ENCODE measurements at places on chromosomes 5 and 9.

- DNase-seq, result no peak
Measured at GRCh38 chr5:95946451-95946850, 15.2 kb downstream of the ELL2 start.

- no peak for DNase-seq
Measured at GRCh38 chr5:36396640-36397039, 94.9 kb upstream of the RANBP3L start.

- DNase-seq, result no peak
Measured at GRCh38 chr9:87787735-87788134, 61.8 kb downstream of the CTSL start.

GRCh38 chr5:87946271-87946670 is 322.4 kb downstream of the TMEM161B start:
- DNase-seq, result no peak

GRCh38 chr5:125424402-125425141 is 678.1 kb upstream of the ZNF608 start:
- no peak for DNase-seq

DNA sequence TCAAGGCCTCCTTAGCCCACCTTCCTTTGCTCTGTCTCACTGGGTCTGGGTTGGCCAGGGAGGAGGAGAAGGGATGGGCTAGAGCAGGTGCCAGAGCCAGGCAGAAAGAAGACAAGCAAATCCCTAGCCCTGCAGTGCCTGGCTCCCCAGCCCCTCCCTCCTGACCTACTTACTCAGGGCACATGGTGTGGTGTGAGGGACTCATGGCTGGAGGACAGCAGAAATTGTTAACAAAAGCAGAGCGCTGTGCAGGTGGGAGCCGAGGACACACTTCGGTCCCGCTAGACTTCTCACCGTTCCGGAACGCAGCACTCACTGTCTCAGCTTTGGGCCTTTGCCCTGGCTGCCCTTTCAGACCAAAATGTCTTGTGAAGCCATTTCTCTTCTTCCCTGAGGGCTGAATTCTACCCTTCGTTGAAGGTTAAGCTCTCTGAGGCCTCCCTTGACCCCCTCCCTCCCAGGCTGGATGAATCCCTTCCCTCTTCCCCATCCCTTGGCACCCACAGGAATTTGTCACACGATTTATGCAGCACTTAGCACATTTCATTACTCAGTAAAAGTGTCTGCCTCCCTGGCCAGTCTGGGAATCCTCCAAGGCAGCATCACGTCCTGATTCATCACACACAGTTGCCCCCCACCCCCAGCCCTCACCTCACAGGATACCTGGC is 263.9 kb upstream of the TRPC7 start:
- no peak for DNase-seq

DNA sequence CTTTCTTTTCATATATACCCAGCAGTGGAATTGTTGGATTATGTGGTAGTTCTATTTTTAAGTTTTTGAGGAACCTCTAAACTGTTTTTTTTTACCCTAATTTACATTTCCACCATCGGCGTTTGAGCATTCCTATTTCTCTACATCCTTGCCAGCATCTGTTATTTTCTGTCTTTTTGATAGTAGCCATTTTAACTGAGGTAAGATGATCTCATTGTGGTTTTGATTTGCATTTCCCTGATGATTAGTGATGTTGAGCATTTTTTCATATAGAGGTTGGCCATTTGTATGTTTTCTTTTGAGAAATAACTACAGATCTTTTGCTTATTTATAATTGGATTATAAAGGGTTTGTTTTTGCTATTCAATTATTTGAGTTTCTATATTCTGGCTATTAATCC is 71.7 kb upstream of the TNC start:
- DNase-seq, result no peak

DNA sequence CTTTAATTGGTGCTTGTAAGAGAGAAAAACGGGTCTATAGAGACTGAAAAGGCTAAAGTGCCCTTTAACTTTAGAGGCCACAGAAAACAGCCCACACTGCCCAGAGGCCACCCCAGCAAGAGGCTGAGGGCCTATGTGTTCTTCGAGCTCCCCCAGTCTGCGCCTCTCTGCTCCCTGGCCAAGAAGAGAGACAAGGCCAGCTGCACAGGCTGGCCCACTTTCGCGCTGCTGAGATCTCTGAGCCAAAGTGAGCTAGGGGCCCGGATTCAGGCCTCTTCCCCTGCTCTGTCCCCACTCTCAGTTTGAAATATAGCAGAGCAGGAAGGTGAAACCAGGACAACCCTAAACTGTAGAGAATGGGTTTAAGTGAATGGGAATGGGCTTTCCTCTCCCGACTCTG is 132.0 kb upstream of the TRIM32 start:
- no peak for DNase-seq

DNA sequence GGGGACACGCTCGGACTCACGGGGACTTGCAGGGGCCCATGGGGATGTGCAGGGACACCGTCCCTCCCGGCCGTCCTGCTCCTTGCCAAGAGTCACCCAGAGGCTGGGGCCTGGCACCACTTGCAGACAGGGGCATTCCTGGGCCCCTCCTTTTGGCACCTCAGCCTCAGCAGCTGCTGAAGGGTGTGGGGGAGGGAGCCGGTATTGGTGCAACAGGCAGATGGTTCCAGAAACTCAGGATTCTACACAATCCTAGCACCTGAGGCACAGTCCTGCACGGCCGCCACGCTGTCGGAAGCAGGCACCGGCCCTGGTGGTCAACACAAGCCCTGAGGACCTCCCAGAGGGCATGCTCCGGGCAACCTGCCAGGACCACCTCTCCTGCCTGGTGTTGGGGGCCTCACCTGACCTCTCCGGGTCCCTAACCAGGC is 19.3 kb upstream of the SLC12A7 start:
- no peak for DNase-seq

GRCh38 chr5:147437161-147437596 is 72.7 kb downstream of the DPYSL3 start:
- no peak for DNase-seq

DNA sequence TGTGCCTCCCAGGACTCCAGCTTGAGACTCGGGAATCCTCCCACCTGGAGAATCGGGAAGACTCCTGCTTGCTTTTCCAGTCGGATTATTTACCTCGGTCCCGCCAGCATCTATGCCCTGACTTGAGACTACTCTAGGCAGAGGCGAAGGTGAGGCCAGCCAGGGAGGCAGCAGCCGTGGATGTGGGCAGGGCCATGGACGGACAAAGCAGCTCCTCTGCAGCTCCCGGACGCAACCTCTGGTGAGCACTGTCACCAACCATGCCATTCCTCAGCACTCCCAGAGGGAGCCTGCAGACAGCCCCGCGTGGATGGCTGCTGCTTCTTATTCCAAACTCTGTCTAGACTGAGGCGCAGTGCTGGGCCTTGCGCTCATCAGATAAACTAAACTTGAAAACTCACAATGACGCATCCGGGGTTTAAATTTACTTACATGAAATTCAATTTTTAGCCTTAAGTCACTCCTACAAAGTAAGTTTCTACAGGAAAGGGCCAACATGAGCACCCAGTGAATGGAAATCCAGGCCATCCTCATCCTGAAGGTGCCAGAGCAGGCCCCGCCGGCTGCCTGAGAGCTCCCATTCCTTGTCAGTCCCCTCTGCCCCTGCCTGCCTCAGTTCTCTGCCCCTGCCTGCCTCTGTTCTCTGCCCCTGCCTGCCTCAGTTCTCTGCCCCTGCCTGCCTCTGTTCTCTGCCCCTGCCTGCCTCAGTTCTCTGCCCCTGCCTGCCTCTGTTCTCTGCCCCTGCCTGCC is 17.8 kb downstream of the MED10 start:
- no peak for DNase-seq

DNA sequence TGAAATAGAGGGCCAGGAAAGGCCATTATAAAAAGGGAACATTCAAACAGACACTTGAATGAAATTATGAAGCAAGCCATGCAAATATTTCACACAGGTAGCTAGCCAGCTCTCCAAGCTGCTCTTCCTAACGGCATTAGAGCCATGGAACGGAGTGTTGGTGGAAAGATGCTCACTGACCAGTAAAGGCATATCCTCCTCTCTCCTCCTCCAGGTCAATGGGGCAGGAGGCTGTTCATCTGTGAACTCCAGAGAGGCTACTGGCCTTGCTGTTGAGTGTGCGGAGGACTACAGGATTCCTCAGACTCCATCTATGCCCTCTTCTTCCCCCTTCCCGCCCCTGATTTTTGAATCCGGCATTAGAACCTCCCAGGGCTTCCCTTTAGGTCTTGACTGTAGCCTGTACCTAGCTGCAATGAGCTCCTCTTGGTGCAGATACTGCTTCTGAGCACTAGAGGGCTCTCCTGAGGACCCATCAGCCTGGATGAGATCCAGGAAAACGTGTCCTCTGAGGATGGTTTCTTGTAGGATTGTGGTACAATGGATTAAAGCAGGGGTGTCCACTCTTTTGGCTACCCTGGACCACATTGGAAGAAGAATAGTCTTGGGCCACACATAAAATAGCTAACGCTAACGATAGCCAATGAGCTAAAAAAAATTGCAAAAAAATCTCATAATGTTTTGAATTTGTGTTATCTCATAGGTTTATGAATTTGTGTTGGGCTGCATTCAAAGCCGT is 162.2 kb downstream of the SREK1 start:
- DNase-seq, result no peak

GRCh38 chr5:139390639-139391569 is 1.2 kb upstream of the MZB1 start:
- DNase-seq, result no peak

GRCh38 chr5:174750711-174751110 is 26.3 kb downstream of the MSX2 start:
- no peak for DNase-seq

DNA sequence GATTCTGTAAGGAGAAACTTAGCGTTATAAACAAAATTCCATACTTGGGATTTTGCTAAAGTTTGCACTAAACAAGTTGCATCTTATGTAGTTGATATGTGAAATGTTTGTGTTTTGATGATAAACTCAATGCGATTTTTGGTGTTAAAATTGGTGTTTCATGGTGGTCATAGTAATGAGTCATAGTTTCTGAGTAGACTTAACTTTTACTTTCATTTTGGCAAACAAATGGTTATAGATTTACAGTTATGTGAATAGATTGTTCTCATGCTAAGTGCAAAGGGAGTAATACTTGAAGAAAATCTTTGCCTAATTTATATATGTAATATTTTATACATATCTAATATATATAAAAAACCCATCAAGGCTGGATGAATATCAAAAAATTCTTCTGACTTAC is 107.3 kb upstream of the ELAVL2 start:
- no peak for DNase-seq

GRCh38 chr5:54514841-54515432 is 2.6 kb upstream of the SNX18 start:
- DNase-seq, result no peak

- DNase-seq, result no peak
Measured at GRCh38 chr5:180495292-180495691, 1.1 kb downstream of the CNOT6 start.

DNA sequence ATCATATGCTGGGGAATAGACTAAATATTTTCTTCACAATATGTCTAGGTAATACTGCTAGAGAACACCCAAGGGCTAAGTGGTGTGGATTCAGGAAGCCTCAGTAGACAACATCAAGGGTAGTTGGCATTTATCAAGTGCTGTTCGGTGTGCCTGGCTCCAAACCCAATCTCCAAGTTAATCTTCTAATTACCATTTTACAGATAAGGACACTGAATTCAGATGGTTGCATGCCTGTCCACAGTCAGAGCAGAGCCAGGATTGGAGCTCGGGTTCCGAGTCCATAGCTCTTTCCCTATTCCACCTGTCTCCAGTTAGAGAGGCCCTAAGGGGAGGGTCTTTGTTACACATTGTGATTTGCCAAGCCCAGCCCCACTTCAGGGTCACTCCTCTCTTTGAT is 58.2 kb downstream of the FGF18 start:
- no peak for DNase-seq

All from activated CD8-positive, alpha-beta memory T cell treated with anti-CD3 and anti-CD28 coated beads, Interleukin-2, amount 50 U/mL, for 48 hours (primary cell).